ENCODE measurements at places on chromosomes 11 and 22. TPM values are rescaled to one million over a fixed set of nuclear protein-coding genes. Genes with fewer than 3 reads are reported as not detected.

DNA sequence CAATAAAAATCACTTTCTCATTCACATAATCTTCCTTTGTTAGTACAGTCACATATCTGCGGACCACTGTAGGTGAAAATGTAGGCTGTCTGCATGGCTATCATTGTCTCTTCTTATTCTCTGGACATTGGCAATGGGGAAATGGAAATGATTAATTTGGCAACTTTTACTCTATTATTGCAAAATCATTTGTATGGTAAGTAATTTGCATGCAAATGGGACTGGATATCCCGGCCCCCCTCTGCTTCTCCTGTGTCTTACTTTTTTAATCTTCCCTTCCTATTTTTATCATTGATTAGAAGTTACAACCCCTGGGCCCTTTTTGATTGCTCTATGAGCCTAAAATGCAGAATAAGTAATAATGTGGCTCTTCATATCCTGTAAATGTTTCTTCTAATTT is 6.0 kb downstream of the GRK3 start:
- peaks cover 2% of the 10 kb centered on the region for H3K27me3 ChIP-seq
- H3K27ac ChIP-seq, result no peak overlapping the region
- no peak for DNase-seq

DNA sequence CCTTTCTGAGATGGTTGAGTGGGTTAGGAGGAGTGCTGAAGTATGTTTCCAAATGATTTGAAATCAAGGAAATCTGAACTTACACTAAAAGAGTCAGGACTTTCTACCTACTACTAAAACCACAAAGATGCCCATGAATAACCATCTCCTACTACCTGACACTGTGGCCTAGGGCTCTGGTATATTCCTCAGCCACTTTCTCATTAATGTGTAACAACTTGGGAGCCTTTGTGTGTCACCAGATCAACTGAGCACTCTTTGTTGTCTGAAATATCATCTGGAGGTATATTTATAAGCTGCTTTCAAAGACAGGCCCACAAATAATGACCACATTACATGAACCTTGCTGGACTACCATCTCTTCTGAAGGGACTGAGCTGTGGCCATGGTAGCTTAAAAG is 43.9 kb downstream of the RELT start:
- H3K36me3 ChIP-seq, result no peaks in the 10 kb centered on the region
- H3K4me3 ChIP-seq, result no peak overlapping the region
- no peak overlapping the region for H3K27ac ChIP-seq
- no peak for DNase-seq
- H3K4me1 ChIP-seq, result no peaks in the 10 kb centered on the region

The EHF gene
- total RNA-seq, result not detected

The IFITM10 gene
- total RNA-seq, result 5.4 TPM

DNA sequence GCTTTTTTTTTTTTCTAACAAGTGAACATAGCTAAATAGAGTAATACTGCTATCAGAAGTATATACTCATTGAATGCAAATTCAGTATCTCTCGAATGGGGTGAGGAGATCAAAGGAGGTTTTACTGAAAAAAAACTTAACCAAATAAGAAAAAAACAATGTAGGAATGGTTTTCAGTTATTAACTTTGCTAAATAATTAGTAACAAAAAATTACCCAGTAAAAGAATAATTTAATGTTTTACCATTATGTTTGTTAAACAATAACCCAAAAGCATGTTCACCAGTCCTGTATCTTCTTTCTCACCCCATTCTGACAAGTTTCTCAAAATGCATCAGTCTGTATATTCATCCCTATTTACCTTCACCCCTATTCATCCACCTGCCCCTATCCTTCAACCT is 22.6 kb upstream of the CTSC start:
- H3K4me1 ChIP-seq, result no peaks in the 10 kb centered on the region
- no peak overlapping the region for H3K4me3 ChIP-seq
- H3K27me3 ChIP-seq, result no peaks in the 10 kb centered on the region
- H3K36me3 ChIP-seq, result no peaks in the 10 kb centered on the region
- DNase-seq, result no peak

GRCh38 chr11:66728038-66728692 is 851 bp downstream of the SPTBN2 start:
- peaks cover 11% of the 10 kb centered on the region for H3K36me3 ChIP-seq
- peaks cover 37% of the 10 kb centered on the region for H3K4me1 ChIP-seq
- H3K27ac ChIP-seq, result peak overlapping the region; percentile 99
- H3K27me3 ChIP-seq, result peaks cover 17% of the 10 kb centered on the region

DNA sequence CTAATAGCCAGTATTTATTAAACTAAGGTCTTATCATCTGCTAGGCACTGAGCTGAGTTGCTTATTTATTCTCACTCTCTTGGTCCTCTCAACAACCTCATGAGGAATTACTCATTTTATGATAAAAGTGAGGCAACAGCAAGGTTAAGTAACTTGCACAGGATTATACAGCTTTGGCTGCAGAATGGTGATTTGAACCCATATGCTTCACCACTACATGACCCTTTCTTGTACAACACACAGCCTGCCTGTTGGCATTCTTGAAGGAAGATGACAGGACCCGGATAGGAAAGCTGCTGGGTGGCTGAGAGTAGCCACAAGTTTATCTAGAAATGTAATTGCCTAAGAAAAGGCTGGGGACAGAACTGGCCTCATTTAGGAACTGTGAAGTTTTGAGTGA is 5.3 kb upstream of the PARVA start:
- peaks cover 2% of the 10 kb centered on the region for H3K4me1 ChIP-seq
- no peak overlapping the region for H3K27ac ChIP-seq
- H3K36me3 ChIP-seq, result peaks cover 4% of the 10 kb centered on the region
- DNase-seq, result no peak
- no peaks in the 10 kb centered on the region for H3K27me3 ChIP-seq

DNA sequence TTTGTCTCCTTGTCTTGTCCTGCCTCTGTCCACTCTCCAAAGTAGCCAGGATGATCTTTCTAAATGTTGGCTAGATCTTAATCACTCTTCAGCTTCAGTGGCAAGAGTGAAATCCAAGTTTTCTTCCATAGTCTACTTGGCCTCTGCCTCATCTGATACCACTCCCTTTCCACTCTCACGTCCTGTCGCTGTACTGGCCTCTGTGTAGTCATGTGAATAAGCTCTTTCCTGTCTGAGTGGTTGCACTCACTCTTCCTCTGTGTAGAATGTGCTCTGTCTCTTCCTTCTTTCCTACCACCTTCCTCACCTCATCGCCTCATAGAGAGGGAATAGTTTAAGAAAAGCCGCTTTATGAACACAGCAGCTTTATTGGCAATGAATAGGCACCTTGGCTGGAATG is 86.5 kb downstream of the WNT11 start:
- H3K36me3 ChIP-seq, result no peaks in the 10 kb centered on the region
- no peak overlapping the region for H3K4me3 ChIP-seq
- no peak overlapping the region for H3K27ac ChIP-seq
- no peaks in the 10 kb centered on the region for H3K27me3 ChIP-seq

- peak; percentile 85 for DNase-seq
- no peak overlapping the region for H3K4me3 ChIP-seq
These were observed 15.6 kb upstream of the CYP2R1 start for GRCh38 chr11:14907411-14908213.

GRCh38 chr22:26561756-26562417 is 28.0 kb downstream of the TPST2 start:
- H3K36me3 ChIP-seq, result no peaks in the 10 kb centered on the region
- peaks cover 9% of the 10 kb centered on the region for H3K4me1 ChIP-seq
- DNase-seq, result no peak
- no peak overlapping the region for H3K27ac ChIP-seq
- H3K4me3 ChIP-seq, result no peak overlapping the region

The NXPE1 gene
- not detected for total RNA-seq

DNA sequence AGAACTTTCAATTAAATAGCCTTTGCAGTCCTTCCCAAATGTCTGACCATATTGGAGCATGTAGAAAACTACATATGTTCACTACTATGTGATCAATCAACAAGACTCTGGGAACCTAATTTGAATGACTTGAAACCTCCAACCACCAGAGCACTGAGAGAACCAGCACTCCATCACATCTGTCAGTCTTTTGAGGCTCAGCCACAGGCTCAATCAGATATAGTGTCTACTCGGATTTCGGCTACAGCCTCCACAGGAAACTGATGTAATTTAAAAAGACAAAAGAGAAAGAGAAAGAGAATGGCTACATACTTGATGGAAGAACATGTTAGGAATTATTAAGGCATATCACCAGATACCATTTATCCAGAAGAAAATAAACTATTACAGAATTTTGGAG is 859.0 kb downstream of the FAM181B start:
- DNase-seq, result no peak
- peak overlapping the region; percentile 27 for H3K4me3 ChIP-seq
- H3K36me3 ChIP-seq, result no peaks in the 10 kb centered on the region
- peak overlapping the region; percentile 87 for H3K27ac ChIP-seq
